ENCODE measurements at places on chromosomes 1 and 21.

DNA sequence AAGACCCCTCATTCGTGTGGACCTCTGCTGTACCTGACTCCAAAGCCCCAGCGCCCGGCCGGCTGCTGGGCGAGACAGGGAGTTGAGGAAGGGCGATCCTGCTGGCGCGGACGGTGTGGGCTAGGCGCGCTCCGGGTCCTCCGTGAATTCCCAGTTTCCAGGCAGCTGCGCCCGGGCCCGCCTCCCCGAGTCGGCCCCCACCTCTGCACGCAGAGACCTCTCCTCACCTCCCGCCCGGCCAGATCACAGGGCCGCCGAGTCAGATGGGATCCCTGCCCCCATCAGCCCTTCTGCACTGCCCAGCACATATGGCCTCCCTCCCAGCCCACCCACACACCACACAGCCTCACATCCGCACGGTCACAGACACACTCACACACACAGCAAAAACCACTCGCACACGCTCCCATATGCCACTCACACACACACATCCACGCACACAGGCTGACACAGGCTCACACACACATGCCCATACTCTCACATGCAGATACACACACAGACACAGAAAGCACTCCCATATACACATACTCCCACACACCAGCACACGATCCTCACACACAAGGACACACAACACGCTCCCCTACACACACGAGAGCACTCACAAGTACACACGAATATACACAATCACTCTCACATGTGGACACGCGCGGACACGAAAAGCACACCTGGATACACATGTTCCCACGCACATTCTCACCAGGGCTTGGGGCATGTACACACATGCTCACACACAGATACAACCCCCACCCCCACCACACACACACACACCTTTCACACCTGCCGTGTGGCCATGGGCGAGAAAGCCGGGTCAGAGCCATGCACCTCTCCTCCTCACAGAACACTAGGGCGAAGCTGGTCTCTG, 7.2 kb upstream of the GUCA2B start:
- DNase-seq: no peak

- no peak for DNase-seq
Measured at GRCh38 chr1:66439031-66439740, 94.8 kb upstream of the SGIP1 start.

GRCh38 chr1:7052701-7053100, 267.4 kb downstream of the CAMTA1 start:
- no peak for DNase-seq

DNA sequence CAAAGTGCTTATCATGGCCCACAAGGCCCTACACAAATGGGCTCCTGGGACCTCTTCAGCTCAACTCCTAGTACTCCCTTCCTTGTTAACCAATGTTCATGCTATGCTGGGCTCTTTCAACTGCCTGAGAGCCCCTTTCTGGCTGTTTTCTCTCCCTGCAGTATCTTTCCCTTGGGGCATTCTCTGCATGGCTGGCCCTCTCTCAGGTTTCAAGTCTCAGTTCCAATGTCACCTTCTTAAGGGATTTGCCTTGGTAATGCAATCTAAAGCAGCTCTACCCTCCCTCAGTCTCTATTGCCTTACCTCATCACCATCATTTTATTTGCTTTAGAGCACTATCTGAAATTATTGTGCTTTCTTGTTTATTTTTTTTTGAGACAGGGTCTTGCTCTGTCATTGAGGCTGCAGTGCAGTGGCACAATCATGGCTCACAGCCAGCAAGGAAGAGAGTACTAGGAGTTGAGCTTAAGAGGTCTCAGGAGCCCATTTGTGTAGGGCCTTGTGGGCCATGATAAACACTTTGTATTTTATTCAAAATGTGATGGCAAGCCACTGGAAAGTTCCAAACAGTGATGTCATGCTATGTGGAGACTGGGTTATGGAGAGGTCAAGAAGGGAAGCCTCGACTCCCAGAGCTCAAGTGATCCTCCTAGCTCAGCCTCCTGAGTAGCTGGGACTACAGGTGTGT, 63.4 kb upstream of the SRSF10 start:
- DNase-seq: no peak

DNA sequence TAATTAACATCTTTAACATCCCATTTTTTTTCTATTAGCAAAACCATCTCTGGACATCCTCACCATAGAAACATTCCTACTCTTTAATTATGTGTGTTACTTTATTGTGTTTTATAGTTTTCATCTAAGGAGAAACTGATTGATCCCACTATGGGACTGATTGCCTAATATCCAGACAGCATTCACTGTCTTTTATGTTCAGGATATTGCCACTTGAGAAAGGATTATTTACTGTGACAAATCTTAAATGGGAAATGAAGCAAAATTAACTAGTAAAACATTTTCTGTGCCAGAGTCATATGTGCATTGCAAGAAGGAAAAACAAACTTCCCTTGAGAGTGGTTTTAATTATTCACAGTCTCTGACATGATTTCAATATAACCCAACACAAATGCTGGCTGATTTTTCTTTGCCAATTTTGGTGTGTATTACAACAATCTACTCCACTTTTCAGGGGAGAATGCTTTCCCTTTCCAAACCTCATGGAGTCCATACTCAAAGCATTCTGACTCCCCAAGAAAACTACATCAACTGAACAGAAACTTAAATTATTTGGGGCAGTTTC, 15.8 kb upstream of the RGS13 start:
- DNase-seq: no peak

GRCh38 chr1:67009792-67010191, 44.2 kb downstream of the SLC35D1 start:
- no peak for DNase-seq

- no peak for DNase-seq
Measured at GRCh38 chr1:156862584-156862983, 1.9 kb downstream of the NTRK1 start.

GRCh38 chr1:53592985-53593757, 134.0 kb downstream of the DMRTB1 start:
- DNase-seq: no peak

GRCh38 chr1:113142791-113143190, 69.8 kb downstream of the LRIG2 start:
- DNase-seq: no peak

Measured in activated T-cell treated with anti-CD3 and anti-CD28 coated beads, Interleukin-2, amount 50 U/mL, for 4 hours (primary cell).